Melanocyte of skin (primary cell): ENCODE measurements at places on chromosomes 1 and 21. TPM values are rescaled to one million over a fixed set of nuclear protein-coding genes. Genes with fewer than 3 reads are reported as not detected.

The FCRL5 gene
- total RNA-seq = not detected in 2 replicates

The MROH9 gene
- 0.31 TPM in 1 of 2 replicates, not detected in the other for total RNA-seq

The C1QC gene
- not detected in 2 replicates for total RNA-seq

The TBX19 gene
- 1.00 and 2.6 TPM in 2 replicates for total RNA-seq

The HSPG2 gene
- total RNA-seq = 83.1 and 87.6 TPM in 2 replicates

The UBE2G2 gene
- total RNA-seq = 88.1 and 163 TPM in 2 replicates

The C1QA gene
- total RNA-seq = not detected in 2 replicates

The DMAP1 gene
- total RNA-seq = 16.3 and 18.5 TPM in 2 replicates
